ENCODE measurements at places on chromosomes 5 and 9.

- no peak for DNase-seq
Observed at GRCh38 chr9:250039-250438, 35.4 kb downstream of the DOCK8 start.

GRCh38 chr9:127128341-127129072 lies 6.1 kb upstream of the ANGPTL2 start:
- no peak for DNase-seq

GRCh38 chr9:1208157-1208556 lies 158.0 kb downstream of the DMRT2 start:
- DNase-seq = no peak

DNA sequence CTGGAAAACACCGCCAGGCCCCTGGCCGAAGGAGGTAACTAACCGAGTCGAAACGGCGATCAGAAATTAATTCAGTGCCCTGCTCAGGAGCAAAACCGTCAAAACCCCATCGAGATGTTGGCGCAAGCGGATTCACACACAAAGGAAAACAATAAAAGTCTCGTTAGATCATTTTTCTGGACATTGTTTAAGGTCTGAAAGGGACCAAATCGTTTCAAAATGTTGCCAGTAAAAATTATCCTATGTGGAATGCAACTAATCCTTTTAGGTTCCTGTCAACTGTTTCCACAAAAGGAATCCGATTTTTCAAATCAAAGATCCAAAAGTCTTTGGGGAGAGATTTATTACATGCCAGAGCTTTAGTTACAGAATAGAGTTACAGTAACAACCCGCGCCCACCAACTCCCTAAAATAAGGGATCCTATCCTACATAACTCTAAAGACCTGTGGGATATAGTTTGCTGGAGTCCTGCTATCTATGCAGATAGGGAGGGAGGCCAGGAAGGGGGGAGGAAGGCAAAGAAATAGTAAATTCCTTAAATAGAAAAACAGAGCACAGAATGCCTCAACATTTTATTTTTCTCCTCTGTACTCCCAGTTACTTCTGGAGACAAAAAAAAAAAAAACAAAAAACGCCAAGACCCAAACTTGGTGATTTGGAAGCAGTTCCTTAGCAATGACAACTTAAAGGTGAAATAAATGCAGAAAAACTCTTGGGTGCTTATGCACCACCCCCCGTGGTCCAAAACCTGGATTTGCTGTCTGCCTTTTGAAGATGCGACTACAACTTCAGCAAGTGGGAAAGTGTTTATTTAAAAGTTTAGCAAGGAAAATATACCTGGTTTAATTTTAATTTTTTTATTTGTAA lies 10.6 kb downstream of the FOXD1 start:
- no peak for DNase-seq

DNA sequence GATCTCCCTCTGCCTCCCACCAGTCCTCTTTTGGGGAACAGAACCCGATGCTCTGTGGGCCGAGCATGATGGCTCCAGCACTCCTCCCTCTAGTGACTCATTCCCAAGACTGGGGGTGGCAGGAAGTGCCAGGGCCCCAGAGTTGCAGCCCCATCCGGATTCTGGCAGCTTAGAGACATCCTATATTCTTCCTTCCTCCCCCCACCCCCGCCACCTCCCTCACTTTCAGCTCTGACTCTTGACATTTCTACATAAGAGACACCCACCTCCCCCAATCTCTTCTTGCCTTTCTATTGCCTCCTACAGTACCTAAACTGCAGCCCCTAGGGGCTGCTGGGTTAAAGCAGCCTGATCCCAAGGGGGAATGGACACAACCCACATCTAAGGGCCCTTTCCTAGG lies 47.1 kb upstream of the MATR3 start:
- no peak for DNase-seq

DNA sequence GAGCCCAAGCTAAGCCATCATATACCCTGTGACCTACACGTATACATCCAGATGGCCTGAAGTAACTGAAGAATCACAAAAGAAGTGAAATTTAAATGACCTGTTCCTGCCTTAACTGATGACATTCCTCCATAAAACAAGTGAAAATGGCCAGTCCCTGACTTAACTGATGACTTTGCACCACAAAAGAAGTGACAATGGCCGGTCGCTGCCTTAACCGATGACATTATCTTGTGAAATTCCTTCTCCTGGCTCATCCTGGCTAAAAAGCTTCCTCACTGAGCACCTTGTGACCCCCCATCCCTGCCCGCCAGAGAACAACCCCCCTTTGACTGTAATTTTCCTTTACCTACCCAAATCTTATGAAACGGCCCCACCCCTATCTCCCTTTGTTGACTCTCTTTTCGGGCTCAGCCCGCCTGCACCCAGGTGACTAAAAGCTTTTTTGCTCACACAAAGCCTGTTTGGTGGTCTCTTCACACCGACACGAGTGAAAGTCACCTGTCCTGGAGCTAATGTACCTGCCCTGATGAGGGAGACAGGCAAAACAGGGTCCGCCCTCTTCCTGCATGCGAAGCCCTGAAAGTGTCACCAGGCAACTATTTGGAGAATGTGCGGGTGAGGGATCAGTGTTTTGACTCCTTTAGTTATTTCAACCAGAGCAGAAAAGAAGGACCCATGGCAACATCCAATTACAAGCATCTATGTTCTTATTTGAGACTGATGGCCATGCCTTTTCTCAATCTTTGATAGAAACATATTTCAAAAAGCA lies 266.1 kb downstream of the SMARCA2 start:
- peak; percentile 92 for DNase-seq

DNA sequence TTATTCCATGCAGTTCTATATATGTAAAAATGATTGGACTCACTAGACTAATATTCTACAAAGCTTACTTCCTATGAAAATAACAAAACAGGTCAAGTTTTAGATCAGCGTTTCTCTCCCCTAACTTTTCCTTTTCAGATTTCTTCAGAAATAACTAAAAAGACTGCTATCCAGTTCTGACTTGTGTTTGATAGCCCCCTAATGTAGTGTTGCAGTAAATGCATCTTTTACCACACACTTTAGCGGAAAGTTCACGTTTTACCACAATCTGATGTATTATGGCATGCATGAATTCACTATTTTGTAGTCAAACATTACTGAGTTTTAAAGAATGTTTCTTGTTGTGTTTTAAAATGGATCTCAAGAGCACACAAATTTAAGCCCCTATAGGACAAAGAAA lies 292.7 kb downstream of the RAB3C start:
- no peak for DNase-seq

GRCh38 chr5:173420108-173420507 lies 91.9 kb upstream of the STC2 start:
- no peak for DNase-seq

DNA sequence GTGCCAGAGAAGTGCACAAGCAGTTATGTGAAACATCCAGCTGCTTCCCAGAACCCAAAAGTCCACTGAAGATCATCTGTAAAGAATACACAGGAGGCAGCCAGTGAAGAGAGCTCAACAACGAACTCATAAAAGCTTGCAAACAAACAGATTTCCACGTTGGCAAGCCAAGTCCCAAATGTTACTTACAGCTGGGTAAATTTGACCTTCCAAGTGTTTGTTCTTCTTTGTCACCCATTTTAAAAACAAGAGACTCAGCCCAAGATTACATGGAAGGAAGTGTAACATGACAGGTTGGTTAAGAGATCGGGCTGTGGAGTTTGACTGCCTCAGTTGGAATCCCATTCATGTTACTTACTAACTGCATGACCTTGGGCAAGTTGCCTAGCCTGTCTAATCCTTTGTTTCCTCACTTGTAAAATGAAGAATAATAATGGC lies 174.9 kb upstream of the PAPPA start:
- DNase-seq = no peak

GRCh38 chr9:100700689-100701318 lies 122.9 kb downstream of the CAVIN4 start:
- DNase-seq = peak; percentile 37

- no peak for DNase-seq
Observed at GRCh38 chr9:78493166-78493742, 196.3 kb downstream of the PSAT1 start.

DNA sequence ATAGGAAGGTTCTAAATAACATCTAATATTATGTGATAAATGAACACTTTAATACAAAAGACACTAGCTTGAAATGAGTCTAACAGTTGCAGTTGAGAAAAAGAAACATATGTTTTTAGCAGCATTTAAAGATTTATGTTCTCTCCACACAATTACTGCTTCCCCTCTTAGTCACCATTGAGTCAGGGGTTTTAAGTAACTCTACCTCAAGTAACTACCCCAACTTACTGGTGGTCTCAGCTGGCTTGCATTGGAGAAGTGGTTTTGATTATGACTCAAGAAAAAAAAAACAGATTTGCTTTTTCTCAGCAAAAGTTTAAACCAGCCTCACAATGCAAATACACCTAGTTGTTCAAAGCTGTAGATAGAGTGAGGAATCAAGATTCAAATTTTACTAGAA lies 1216.5 kb upstream of the CDH9 start:
- DNase-seq = no peak

GRCh38 chr5:85334-85995 lies 6.5 kb upstream of the PLEKHG4B start:
- no peak for DNase-seq

- DNase-seq = no peak
Observed at GRCh38 chr5:133293960-133294359, 242.1 kb downstream of the HSPA4 start.

DNA sequence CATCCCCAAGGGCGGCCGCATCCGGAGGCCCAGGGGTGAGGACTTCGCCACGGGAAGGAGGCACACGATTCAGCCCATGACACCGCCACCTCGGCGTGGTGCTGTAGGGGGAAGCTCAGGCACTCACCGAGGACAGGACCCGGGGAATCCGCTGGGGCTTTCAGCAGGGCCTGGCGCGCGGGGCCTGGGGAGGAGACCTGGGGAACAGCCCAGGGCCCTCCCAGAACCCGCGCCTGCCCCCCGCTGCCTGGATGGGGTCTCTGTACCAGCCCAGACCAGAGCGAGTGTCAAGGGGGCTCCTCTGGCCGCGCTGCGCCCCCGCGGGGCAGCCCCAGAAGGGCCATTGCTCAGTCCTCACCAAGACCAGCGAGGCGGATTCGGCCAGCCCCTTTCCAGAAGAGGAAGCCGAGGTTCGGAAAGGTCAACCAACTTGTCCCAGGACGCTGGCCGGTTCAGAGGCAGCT lies 12.8 kb downstream of the COL23A1 start:
- DNase-seq = peak; percentile 70

- DNase-seq = no peak
Observed at GRCh38 chr5:153222936-153223335, 267.5 kb upstream of the GRIA1 start.

DNA sequence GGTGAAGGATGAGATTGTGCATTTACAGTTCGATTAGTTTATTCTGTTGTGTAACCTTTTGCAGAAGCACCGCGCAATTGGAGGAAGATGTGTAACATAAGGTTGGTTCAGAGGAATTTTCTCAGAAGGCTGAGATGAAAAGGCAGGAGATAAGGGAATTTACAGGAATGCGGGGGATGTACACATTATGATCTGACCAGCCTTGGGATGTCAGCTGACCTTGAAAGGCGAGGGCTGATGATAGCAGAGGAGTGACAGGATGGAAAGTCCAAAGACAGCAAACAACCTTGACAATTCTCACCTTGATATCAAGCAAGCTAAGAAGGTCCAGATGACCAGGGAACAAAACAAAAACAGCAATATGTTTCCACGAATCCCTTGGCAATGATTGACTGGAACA lies 88.8 kb downstream of the OTULIN start:
- no peak for DNase-seq

GRCh38 chr9:135607401-135608293 lies 31.7 kb downstream of the GLT6D1 start:
- DNase-seq = peak; percentile 0

DNA sequence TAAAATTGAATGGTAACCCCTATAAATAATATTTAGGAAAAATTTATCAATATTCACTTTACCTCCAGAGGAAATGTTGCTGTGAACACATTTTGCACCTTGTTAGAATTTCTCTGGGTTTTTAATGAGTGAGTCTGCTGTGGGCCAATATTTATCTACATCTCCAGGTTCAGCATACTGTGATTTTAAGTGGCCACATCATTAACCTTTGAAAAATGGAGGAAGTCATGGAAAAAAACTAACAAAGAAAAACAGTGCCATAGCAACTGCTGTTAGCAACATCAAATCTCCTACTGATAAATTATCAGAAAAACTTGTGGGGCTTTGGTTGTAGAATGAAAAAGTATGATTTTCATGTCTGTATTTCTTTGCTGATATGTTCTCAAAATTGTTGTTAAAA lies 55.0 kb downstream of the CD180 start:
- DNase-seq = no peak

GRCh38 chr5:75551471-75551870 lies 39.8 kb downstream of the POLK start:
- no peak for DNase-seq

GRCh38 chr5:40258222-40258621 lies 421.5 kb upstream of the PTGER4 start:
- no peak for DNase-seq

- no peak for DNase-seq
Observed at GRCh38 chr5:80541392-80541791, 28.7 kb downstream of the ANKRD34B start.

- no peak for DNase-seq
Observed at GRCh38 chr9:134384811-134385479, 58.7 kb downstream of the RXRA start.

DNA sequence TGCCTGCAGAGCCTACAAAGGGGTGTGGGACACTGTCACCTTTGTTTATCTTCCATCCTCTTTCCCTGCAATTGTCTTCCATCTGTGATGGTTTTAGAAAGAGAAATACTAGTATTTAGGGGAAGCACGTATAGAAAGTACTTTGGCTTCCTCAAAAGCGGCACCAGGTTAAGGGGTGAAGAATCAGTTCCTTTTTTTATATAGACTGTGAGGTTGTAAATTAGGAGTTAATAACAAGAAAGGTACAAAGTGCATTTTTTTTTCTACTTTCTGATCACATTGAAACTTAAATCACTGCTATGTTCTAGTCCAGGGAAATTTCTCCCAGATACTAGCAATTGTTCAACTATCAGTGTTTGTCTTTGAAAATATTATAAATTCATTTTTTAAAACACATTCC lies 219.3 kb downstream of the CEMIP2 start:
- no peak for DNase-seq
